ENCODE measurements at places on chromosomes 6 and 20. TPM values are rescaled to one million over a fixed set of nuclear protein-coding genes. Genes with fewer than 3 reads are reported as not detected.

- DNase-seq, result no peak
These were observed 280.6 kb downstream of the SLC35F1 start for GRCh38 chr6:118187568-118188164.

DNA sequence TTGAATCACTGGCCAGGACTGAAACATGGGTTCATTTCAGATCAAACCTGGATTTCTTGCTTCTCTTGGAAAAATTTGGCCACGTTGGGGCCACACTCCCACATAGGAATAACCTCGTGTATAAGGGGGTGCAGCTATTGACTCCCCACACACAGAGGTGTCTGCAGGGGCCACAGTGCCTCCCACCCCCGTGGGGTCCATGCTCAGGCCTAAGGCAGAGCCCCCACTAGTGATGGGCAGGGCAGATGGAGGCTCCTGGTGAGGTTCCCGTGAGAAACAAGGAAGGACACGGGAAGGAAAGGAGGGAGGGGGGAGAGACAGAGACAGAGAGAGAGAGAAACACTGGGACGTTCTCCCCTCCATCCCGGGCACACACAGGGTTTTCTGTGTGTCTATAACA, 230.5 kb downstream of the ERMARD start:
- no peak for DNase-seq

GRCh38 chr6:76326871-76327270, 254.4 kb upstream of the IMPG1 start:
- no peak for DNase-seq

GRCh38 chr20:51122931-51123658, 100.2 kb upstream of the KCNG1 start:
- DNase-seq, result no peak

RIPOR2 gene
- total RNA-seq, result 29.2 TPM

GRCh38 chr20:62700261-62700930, 8.2 kb upstream of the NTSR1 start:
- no peak for DNase-seq

SLC13A3 gene
- total RNA-seq, result 1.3 TPM

MLN gene
- not detected for total RNA-seq

GRCh38 chr6:44631968-44632367, 244.5 kb downstream of the CDC5L start:
- DNase-seq, result no peak

DNA sequence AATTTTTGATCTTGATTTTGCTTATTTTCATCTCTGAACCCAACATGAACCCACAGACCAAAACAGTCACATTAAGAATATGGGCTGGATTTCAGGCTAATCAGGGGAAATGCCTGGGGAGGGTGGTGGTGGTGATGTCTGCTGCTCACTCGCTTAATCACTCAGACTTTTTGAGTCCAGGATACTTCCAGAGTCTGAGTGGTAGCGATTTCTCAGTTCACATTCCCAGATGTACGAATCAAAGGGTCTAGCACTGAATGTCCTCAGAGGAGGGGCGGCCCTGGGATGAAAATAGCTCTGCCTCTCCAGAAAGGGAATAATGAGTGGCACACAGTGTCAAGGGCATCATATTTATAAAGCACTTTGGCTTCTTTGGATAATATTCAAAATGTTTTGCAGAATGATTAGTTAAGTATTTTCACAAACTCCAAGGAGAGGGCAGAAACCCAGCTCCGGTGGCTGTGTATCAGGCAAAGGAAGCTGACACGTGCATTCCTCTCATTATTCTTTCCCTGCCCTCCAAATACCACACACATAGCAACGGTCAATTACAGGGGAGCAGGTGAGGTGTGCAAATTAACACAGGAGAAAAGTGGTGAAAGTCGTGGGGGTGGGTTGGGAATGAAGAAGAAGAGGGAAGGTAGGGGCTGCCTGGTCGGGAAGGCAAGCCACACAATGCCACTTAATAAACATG, 345.2 kb upstream of the RSPO3 start:
- DNase-seq, result no peak

- DNase-seq, result no peak
These were observed 55.4 kb downstream of the GFOD1 start for GRCh38 chr6:13431861-13432465.
